ENCODE measurements at places on chromosomes 4 and X.
A peak's percentile ranks its signal among the peaks of the same experiment; 100 is the strongest.

- DNase-seq: no peak
These were observed 6.5 kb downstream of the PPP2R2C start for GRCh38 chr4:6465955-6466354.

- DNase-seq: no peak
These were observed 7.1 kb downstream of the PF4V1 start for GRCh38 chr4:73860181-73860580.

GRCh38 chr4:185307136-185307950 is 88.4 kb downstream of the LRP2BP start:
- no peak for DNase-seq

DNA sequence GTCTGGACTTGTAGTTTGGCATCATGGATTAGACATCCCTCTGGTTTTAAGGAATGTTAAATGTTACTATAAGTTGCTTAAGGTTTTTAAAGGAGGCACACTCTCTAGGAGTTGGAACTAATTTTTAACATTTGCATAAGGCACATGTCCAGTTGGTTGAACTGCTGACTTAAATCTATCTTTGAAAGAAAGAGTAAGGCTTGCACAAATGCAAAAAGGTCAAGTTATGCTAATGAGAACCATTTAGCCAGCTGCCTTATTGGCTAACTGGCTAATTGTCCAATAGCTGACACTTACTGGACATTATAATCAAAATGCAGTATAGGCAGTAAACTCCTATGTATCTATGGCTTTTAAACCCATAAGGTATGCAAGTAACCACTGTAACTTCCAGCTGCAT is 206.1 kb upstream of the TTC29 start:
- no peak for DNase-seq

- DNase-seq: no peak
These were observed 521.4 kb downstream of the RPA4 start for GRCh38 chrX:97405031-97405660.

- DNase-seq: no peak
These were observed 3.1 kb upstream of the MTMR1 start for GRCh38 chrX:150690126-150690525.

DNA sequence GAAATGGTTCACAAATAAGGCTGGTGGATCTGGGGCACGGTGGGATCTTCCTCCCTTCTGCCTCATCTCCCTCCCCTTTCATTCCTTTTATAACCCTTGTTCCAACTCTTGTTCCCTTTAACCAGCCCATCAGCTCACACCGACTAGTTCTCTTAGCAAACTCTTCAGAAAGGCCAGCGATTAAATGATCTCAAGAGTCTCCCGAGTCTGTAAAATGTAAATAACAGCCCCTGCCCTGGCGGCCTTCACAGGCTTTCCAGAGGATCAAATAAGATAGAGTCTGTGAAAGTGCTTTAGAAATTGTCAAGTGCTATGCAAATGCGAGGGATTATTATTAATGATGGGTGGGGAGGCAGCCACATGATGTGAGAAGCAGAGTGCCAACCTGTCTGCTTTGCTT is 27.1 kb downstream of the TSC22D3 start:
- no peak for DNase-seq

- DNase-seq: peak; percentile 40
These were observed 488 bp downstream of the NAP1L5 start for GRCh38 chr4:88697141-88697540.

DNA sequence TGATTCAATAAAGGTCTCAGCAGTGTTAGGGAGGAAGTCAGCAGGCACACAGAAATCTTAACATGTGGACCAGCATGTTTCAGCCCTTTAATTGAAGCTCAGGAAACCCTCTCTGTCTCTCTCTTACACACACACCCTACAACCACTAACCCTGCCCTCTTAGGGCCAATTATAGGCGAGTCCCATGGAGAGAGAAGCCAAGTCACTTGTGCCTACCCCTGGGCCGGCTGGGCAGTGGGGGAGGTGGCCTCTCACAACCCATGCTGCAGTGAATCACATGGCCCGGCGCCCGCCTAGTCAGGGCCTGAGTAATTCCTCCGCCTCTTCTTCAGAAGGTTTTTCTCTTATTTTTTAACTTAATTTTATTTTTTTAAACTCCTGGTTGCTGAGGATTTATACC is 3.7 kb downstream of the FGD1 start:
- no peak for DNase-seq

DNA sequence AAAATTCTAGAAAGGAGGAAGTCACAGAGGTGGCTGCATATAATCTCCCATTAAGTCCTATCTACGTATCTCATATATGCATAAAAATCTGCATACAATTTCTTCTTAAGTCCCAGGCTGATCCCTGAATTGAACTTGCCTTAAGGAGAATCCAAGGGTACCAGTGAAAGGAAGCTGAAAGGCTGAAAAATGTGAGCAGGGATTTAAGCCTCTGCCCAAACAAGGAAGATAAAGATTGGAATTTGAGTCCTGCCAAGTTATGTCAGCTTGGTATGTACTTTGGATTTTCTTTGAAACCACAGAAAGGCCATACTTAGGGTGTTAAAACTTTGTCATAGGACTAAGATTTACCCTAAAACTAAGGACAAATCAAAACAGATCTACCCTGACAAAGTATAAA is 26.5 kb upstream of the GEMIN8 start:
- no peak for DNase-seq

DNA sequence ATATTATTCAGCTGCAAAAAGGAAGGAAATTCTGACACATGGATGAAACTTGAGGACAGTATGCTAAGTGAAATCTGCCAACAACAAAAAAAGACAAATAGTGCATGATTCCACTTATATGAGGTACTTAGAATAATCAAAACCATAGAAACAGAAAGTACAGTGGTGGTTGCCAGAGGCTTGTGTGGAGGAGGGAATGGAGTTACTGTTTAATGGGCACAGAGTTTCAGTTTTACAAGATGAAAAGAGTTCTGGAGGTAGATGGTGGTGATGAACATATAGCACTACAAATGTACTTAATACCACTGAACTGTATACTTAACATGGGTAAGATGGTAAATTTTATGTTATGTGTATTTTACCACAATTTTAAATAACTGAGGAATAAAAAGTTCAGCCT is 212.0 kb upstream of the KLF3 start:
- no peak for DNase-seq

GRCh38 chr4:140170299-140170698 is 16.3 kb upstream of the MAML3 start:
- DNase-seq: no peak

DNA sequence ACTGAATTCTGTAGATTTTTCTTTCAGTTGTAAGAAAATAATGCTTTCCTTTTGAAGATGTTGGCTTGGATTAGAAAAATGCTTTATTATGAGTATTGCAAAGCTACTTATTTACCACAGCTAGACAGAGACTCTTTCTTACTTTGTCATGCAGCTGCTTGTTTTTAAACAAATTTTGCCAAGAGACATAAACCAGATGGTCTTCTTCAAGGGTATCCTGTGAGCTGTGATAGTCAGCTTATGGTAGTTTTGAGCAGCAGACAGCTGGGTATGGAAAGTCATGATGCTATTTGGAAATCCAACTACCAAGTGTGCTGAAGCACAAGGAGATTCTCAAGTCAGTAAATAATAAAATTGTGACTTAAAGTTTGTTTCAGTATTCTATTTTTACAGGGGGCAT is 941.5 kb downstream of the DMD start:
- DNase-seq: no peak

DNA sequence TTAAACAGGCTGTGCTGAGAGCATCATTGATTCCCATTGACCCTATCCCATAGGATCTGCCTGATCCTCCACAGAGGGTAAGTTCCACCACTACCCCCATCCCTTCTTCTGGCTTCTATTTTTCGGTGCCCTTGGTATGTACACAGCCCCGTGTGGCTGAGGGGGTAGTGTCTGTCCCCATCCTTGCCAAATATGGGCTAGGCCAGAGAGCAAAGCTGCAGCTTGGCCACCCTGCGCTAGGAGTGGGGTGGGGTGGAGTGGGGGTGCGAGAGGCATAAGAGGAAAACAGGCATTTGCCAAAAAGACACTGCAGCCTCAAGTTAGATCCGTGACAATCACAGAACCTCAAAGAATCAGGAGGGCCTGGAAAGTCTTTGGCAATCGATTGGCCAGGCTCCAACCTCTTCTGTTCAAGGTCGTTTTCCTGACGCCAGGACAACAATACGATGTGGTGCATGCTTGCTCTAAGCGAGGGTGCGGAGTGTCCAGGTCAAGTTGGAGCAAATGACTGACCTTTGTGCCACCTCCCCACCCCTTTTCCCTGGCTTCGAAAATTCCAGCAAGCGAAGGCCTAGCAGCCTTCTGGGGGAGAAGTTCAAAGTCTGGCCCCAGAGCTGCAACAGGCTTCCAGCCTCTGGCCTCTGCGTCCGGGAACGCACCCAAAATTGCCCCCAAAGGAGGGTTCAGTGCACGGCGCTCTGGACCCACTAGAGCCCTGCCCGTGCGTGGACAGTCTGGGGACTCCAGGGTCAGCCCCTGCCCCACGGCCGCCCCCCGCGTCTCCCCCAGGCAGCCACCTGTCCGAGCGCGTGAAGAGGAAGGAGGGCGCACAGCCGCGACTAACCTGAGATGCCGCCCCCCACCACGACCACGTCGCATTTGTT is 598 bp downstream of the MAOB start:
- DNase-seq: no peak
